Prostate gland (tissue), 2 donors: ENCODE measurements at places on chromosomes 13 and 19. TPM values are rescaled to one million over a fixed set of nuclear protein-coding genes. Genes with fewer than 3 reads are reported as not detected.

DNA sequence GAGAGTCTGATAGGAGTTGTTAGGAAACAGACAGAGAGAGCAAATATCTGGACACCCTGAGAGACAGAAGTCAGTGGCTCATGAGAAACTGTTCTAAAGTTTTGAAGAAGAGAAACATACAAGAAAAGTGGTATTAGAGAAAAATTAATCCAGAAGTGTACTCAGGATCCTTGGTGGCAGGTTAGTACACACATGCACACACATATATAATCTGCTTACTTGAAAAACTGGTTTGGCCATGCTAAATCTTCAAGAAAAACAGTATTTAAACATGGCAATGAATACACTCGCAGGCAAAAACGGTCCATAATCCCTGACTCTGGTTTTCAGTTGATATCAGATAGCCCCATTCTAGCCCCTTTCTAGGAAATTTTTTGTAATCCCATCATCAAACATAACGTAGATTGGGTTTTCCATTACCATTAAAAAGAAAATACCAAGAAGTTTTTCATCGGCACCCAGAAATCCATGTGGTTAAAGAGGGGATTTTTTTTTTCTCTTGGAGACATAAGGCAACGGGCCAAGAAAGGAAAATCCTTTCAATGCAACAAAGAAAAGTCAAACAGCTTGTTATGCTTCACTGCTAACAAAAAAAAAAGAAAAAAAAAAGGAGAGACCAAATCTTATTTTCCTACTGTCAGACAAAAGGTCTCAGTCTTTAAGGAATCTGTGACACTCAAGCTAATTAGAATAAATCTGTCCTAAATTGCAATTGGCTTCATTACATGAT, 178.0 kb upstream of the MIR17HG start:
- H3K4me1 ChIP-seq: no peaks in the 10 kb centered on the region
- no peak overlapping the region for H3K27ac ChIP-seq
- H3K4me3 ChIP-seq: no peak overlapping the region
- H3K36me3 ChIP-seq: no peaks in the 10 kb centered on the region
- no peaks in the 10 kb centered on the region for H3K27me3 ChIP-seq

DNA sequence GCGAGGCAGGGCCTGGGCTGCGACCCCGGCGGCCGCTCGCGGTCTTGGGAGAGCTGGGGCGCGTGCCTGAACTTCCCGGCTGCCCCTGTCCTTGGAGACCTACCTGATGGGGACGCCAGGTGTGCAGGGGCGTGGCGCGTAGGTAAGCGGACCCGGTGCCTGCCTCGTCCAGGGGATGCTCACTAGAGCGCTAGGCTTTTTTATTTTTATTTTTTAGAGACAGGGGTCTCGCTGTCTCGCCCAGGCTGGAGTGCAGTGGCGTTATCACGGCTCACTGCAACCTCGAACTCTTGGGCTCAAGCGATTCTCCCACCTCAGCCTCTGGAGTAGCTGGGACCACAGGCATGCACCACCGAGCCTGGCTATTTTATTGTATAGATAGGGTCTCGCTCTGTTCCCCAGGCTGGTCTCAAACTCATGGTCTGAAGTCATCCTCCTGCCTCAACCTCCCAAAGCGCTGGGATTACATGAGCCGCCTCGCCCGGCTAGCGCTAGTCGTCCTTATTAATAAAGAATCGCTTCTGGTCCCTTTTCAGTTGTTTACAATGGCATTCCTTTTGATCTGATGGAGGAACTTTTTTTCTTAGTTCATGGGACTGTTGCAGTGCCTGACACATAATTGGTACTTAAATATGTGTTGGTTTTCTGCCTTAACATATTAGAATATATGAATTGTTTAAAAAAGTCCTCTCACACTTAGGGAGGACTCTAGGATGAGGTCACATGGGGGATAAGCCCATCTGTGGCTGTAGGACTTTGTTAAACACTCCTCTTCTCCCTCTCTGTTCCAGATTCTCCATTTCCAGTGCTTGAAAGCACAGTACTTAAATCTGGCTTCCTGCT, 812 bp downstream of the DPY19L3 start:
- H3K36me3 ChIP-seq: no peaks in the 10 kb centered on the region
- H3K4me3 ChIP-seq: peak overlapping the region; percentile 99
- peaks cover 5% of the 10 kb centered on the region for H3K4me1 ChIP-seq
- peak; percentile 55 for DNase-seq

GRCh38 chr13:61833228-61833627, 417.6 kb upstream of the PCDH20 start:
- no peaks in the 10 kb centered on the region for H3K36me3 ChIP-seq
- H3K27me3 ChIP-seq: no peaks in the 10 kb centered on the region
- no peak overlapping the region for H3K4me3 ChIP-seq
- H3K4me1 ChIP-seq: no peaks in the 10 kb centered on the region
- H3K27ac ChIP-seq: no peak overlapping the region

GRCh38 chr19:4581666-4582553, 22.4 kb upstream of the SEMA6B start:
- no peaks in the 10 kb centered on the region for H3K36me3 ChIP-seq
- H3K4me1 ChIP-seq: peaks cover 6% of the 10 kb centered on the region
- no peak for DNase-seq
- peaks cover 17% of the 10 kb centered on the region for H3K27me3 ChIP-seq
- H3K27ac ChIP-seq: no peak overlapping the region
- peak overlapping the region; percentile 25 for H3K4me3 ChIP-seq

DNA sequence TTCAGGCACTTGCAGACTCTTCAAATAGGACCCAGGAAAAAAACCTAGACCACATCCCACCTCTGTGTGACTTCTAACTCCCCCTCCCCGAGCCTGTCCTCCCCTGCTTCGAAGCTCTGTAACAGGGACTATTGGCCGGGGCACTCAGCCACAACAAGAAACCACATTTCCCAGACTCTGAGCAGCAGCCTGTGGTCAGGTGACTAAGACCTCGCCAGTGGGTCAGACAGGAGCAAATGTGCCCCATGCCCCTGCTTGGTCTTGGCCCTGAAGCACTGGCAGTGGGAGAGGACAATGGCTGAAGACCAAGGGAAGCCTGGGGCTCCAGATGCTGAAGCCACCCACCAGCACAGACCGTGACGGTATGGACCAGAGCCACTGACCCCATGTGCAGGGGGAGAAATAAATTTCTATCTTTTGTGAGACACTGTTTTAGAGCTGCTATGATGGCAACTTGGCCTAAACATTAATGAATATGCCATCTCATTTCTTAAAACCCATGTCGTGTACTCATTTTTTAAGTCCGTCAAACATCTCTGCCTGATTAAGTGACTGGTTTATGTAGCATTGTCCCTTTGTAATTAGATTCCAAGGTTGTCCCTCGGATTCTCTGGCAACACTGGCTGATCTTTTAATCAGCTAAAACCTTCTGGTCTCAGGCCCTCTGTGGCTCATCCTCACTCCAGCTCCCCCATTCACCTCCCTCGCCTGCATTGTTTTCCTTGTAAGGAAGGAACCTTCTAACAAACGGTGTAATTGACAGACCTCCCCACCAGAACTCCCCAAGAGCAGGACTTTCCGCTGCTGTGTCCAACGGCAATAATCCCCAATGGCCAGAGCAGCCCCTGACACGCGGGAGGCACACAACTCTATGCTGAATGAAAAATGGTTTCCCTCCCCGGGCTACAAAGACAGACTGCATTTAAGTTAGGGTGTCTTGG, 98.4 kb downstream of the STK24 start:
- no peak overlapping the region for H3K4me3 ChIP-seq
- no peaks in the 10 kb centered on the region for H3K27me3 ChIP-seq
- H3K27ac ChIP-seq: no peak overlapping the region
- no peak for DNase-seq
- H3K36me3 ChIP-seq: no peaks in the 10 kb centered on the region
- peaks cover 8% of the 10 kb centered on the region for H3K4me1 ChIP-seq

DNA sequence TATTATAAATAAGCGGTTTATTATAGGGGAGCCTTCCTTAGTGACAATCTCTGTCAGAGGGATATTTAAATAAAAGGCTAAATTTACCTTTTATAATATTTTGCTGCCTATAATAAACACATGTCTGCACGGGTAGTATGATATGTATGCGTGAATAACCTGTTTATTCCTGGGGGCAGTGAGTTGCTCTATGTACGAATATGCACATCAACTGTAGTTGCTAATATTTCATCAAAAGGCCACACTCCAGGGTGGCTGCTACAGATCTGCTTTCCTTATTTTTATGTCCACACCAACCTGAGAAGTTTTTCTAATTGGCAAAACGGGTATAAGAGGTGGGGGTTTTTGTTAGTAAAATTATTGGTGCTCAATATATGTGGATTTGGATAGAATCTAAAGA, 192.0 kb downstream of the LHFPL6 start:
- DNase-seq: no peak
- no peak overlapping the region for H3K4me3 ChIP-seq
- H3K36me3 ChIP-seq: no peaks in the 10 kb centered on the region
- no peaks in the 10 kb centered on the region for H3K4me1 ChIP-seq
- no peak overlapping the region for H3K27ac ChIP-seq

GRCh38 chr13:52929846-52930245, 81.4 kb upstream of the PCDH8 start:
- DNase-seq: no peak
- H3K27me3 ChIP-seq: no peaks in the 10 kb centered on the region
- H3K4me1 ChIP-seq: no peaks in the 10 kb centered on the region

The EDDM13 gene
- not detected for total RNA-seq

The PLPP2 gene
- 40.1 TPM for total RNA-seq

The LILRB3 gene
- total RNA-seq: 0.73 TPM
